HuH-7.5 (cell line): ENCODE measurements at places on chromosomes 3 and 15.
A peak's percentile ranks its signal among the peaks of the same experiment; 100 is the strongest.

- DNase-seq = no peak
Observed at GRCh38 chr15:50057905-50058639, 61.0 kb downstream of the ATP8B4 start.

DNA sequence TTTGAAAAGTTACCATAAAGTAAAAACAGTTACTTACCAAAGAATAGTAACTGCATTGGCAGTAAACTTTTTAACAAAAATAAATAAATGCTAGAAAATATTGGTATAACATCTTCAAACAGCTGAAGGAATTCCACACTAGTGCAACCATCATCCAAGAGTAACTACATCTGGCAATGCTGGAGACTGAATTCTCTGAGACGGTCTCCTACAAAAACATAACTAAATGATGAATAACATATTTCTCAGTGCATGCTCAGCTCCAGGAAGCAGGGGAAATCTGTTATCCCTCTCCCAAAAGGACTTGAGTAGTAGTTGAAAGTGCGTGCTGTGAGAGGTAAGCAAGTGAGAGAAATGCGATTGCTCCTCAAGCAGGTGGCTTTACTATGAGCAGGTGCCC is 526.8 kb upstream of the CCDC54 start:
- no peak for DNase-seq

DNA sequence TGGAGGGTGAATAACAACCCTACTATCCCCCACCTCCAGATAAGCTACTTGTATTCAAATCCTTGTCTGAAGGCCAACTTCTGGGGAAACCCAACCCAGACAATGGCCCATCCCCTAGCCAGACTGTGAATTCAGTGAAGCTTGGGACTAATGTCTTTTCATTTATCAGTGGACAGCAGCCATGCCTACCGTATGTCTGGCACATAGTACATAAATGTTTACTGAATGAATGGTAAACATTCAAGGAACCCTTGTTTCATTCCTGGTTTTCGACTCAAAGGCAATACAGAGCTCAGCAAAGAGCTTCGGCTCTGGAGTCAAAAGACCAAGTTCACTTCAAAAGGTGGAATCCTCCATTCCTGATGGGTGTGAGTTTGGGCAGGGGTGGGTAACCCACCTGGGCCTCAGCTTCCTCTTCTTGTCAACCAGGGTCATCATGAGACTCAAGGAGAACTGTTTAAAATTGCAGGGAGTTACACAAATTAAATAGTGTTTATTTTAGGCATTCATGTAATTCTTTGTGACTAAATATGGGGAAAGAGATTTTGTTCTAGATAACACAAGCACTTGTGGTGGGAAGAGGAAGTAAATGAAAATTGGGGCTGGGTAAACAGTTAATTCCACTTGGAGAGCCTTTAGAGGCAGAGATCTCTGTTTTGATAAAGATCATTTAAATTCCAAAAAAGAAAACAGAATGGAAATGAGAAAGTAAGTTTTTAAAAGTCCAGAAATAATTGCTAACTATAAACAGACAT is 303.7 kb upstream of the WNT5A start:
- DNase-seq = no peak

GRCh38 chr15:40891810-40892446 is 2.3 kb upstream of the VPS18 start:
- DNase-seq = no peak

GRCh38 chr3:135771760-135772159 is 193.8 kb upstream of the PPP2R3A start:
- DNase-seq = no peak

DNA sequence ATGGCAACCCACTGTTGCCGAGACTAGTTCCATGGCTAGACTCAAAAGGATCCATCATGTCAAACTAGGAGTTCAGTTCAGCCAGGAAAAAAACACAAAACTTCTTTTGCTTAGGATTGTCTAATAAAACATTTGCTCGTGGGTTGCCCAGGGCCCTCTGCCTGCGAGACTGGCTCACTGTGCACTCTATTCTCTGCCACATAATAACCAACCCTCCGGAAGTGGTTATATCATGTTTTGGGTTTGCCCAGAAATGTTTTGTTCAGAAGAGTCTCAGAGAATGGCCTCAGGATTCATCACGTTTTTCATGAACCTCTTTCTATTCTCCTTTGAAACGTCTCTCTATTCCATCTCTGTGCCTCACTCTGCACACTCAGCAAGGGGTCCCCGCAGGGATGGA is 216.1 kb downstream of the SV2B start:
- no peak for DNase-seq

GRCh38 chr3:73600293-73600938 is 24.3 kb downstream of the PDZRN3 start:
- DNase-seq = no peak

GRCh38 chr15:92158426-92158825 is 235.3 kb upstream of the ST8SIA2 start:
- no peak for DNase-seq

GRCh38 chr3:41405466-41405865 is 206.2 kb downstream of the CTNNB1 start:
- DNase-seq = no peak

DNA sequence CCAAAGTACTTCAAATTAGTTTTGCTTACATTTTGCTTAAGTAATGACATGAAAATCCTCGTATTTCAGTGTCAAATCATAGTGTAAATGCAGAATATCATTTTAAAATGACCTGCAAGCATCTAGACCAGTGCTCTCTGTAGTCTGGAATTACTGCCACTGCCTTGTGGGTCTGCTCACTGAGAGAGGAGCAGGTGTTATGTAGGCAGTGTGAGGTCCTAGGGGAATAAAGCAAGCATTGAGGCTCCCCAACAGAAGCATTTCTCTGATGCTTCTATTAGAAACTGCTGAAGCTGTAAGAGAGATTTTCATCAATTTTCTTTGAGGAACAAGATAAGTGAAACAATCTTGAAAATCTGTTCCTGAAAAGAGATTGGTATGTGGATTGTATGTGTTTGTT is 253.2 kb downstream of the BBX start:
- DNase-seq = no peak

- no peak for DNase-seq
Observed at GRCh38 chr3:165197481-165197800, 1.3 kb upstream of the SLITRK3 start.

DNA sequence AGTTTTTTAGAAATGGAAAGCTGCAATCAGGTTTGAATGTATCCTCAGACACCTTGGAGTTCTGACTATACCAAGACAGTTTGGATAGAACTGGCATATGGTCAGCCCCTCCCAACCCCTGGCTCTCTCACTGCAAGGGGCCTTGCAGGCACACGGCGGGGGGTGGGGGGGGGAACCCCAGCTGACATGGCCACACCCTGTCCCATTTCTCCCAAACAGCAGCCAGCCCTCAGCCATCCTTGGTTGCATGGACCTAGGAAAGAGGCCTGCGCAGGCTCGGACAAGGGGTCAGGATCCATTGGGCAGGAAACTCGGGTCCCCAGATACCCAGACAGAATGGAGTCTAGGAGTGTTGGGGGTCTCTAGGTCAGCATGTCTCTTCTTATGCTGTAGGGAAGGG is 14.5 kb downstream of the CAND2 start:
- DNase-seq = no peak

GRCh38 chr3:13890377-13891016 is 10.6 kb upstream of the WNT7A start:
- DNase-seq = no peak

GRCh38 chr3:187679638-187680396 is 9.6 kb upstream of the SST start:
- DNase-seq = peak; percentile 61

GRCh38 chr3:123291404-123291803 is 89.7 kb downstream of the SEC22A start:
- no peak for DNase-seq

GRCh38 chr15:51878446-51879386 is 49.3 kb downstream of the TMOD3 start:
- DNase-seq = no peak

DNA sequence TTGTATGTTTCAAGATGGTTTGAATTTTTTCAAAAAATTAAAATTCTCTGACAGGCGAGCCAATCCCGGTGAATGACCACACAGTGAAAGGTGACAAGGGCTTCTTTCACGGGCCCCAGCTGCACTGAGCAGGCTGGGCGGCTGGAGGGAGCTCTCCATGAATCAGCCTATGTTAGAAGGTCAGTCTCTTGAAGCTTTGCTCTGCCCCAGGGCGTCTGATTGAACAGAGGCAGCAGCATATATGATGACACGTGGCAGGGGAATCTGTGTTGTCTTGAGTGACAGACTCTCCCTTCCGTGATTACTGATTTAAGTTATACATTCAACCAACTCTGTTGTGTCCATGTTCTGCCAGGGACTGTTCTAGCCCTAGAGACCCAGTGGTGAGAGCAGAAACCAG is 51.5 kb downstream of the ISG20 start:
- DNase-seq = no peak

DNA sequence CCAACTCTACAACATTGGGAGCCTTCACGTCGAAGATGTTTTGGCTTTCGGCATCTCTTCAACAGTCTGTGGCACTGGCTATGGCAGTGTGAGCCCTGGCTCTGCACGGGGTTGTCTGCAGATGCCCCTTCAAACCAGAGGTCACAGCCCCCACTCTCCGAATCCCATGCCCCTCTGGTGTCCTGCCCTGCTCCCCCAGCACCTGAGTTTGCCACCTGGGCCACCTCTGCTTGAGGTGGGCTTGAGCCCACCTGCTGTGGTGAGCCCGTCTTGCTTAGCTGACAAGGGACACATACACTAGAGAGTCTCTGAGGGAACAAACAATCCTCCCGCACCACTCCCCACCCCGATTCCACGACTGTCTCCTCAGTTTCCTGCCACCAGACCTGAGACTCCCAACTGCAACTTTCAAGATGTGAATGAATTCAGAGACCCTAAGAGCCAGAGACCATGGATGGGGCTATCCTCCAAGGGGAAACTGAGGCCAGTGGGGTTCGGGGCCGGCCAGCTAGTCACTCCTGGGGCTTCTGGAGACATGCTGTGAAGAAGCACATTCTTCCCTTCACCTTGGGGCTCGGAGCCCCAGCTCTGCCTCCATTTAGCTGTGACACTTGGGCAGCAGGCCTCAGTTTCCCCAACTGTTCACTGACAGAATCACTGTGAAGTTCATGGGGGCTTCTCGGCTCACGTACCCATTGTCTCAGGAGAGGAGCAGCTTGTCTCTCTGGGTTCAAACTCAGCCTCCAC is 44.6 kb downstream of the TPRA1 start:
- DNase-seq = no peak

DNA sequence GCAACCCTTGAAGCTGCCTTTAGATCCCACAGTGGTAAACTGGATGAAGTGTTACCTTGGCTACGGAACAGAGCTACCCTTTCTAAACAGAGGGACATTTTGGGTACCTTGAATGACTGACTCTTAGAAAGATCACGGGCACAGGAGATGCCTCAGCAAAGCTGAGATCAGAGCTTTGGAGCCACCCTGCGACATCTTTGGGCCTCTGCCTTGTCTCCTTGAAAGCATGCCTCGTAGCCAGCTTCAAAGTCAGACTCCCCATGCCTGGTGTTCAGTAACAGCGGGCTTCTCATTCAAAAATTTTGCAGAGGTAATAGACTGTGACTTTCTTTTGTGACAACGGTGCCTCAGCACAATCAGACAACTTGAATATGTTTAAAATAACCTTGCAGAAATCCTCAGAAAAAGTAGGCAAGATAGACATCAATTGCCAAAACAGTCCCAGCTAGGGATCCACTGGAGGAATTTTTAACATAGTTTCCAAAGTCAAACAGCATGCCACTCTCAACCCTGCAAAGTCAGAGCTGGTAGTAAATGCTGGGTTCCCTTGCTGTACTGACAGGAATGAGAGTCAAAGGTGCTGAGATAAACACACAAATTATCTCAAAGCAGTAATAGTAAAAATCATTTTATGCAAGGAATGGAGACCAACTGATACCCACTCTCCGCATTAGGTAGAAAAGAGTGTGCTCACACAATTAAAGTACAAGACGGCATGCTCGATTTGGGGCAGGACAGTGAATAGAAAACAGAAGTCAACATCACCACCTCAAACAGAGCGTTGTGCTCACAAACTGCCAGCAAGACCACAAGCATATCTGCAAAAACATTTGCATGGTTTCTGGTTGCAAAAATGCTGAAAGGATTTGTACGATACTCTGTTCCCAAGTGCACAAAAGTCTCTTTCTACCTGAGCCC is 82.1 kb downstream of the MYO1E start:
- DNase-seq = no peak

DNA sequence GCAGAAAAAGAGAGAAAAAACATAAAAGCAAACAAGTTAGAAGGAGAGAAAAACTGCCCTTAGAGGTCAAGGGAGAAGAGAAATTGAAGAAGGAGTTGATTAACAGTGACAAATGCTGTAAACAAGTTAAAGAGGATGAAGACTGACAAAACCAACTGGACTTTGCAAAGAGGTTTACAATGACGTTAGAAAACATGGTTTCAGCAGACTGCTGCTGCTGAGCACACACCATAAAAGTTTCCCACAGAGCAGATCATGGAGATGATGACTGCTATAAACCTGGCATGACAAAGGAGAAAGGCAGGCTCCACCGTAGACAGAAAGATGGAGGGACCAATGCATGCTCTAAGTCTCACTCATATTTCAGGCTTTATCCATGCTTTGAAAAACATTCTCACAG is 78.7 kb downstream of the POLQ start:
- DNase-seq = no peak

GRCh38 chr3:13951184-13951583 is 71.3 kb upstream of the WNT7A start:
- DNase-seq = no peak

DNA sequence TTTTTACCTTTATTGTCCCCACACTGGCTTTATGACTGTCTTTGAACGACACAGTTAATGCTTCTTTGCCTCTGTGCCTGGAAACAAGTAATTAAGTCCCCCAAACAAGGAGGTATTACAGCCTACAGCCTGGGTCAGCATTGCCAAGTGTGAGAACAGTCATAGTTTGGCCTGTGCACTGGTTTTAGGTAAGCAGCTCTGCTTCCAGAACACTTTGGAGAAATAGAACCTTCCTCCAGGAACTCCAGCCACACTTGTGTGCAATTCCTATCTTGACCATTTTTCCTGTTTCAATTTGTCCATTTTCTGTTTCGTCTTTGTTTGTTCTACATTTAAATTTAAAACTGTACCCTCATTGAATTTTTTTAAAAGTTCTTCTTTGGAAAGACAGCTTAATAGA is 568.2 kb downstream of the TUSC7 start:
- no peak for DNase-seq

- peak; percentile 13 for DNase-seq
Observed at GRCh38 chr3:156448300-156448699, 106.6 kb downstream of the SSR3 start.

DNA sequence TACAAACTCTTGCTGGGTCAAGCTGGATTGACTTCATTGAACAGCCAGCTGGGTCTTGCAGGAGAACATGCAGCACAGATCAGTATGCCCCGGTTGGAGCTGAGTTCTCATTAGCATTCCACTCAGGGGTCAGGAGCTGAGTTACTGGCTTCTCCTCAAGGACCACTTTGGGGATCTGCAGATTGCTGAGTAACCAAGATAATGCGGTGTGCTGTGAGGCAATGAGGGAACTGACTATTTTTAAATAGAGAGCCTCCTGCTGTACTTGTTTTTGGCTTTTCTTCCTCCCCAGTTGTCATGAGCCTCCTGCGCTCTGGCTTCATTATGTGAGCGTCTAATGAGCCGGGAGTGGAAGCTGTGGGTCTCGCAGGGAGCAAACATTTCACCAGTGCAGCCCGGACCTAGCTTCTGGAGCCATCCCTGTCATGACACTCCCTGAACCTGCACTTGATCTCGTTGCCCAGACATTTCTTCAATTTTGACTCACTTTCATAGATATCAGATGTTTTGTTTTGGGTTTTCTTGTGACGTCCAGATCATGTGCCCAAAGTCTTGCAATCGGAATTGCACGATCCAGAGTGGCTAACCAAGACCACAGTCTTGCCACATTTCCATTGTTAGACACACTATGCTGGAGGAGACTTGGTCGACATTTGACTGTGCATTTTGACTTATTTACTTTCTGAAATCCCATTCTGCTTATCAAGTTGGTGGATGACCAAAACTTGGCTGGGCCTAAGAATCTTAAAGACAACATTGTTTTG is 327.2 kb downstream of the LRTM1 start:
- no peak for DNase-seq
